AG10803 (cell line): ENCODE measurements at places on chromosomes 7 and 10.

DNA sequence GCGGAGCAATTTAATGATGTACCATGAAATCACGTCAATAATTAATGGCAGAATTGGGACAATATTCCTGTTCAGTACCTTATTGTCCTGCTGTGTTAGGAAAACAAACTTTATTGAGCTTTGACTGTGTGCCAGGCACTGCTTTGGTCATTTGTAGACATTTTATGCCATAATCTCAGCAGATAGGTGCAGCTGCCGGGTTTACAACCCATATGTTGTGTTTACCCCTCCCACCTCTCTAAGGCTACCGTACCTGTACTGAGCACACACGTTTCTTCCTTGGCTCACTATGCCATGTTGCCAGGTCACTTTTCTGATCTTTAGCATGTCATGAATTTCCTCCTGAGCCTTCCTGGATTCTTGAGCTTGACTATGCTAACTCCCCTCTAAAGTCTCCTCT lies 422.2 kb downstream of the PHTF2 start:
- no peak for DNase-seq

DNA sequence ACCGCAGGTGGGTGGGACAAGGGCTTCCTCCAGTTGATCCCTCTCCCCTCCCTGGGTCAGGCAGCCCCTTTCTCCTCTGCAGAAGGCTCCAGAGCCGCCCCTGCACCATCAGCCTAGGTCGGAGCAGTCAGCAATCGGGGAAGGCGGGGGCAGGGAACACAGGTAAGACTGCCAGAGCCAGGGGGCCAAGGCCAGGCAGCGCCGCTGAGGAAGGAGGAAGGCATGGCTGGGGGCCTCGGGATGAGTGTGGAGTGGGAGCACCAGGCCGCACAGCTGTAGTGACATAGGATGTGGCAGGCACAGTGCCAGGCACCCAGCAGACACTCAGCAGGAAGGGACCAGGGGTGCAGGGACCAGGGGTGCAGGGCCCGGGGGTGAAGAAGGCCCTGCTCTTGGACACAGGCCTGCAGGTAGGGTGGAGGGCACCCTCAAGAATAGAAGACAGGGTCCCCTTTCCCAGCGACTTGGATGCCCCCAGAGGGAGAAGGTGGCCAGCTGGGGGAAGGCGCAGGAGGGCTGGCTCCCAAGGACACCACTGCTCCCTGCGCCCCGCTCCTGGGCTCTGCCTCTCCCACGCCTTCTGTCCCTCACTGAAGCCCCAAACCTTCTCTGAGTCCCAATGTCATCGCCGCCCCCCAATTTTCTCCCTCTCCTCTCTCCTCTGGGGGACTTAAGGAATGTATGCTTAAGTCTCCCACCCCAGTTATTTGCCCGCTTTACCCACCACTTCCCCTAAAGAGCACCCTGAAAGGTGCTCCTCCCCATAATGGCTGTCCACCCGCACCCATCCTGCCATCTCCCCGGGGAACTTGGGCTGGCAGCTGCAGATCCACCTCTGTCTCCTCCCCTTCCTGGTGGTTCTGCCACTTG lies 38.5 kb downstream of the CAMK2B start:
- no peak for DNase-seq

DNA sequence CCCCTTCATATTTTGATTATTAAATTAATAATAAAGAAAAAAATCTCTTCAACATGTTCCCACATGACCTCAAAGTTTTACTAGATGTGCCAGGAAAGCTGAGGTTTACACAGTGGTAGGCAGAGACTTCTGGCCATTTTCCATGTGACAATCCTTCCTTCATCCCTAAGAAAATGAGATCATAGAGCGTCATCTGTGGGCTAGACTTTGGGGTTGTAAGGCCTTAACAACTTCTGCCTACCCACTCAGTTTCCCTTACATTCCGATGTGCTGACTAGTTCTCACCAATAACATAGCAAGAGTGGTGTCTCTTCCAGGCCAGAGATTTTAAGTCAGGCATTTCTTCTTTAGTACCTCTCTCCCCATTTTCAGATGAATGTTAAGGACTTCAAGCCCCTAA lies 171.1 kb upstream of the PHF14 start:
- peak; percentile 25 for DNase-seq

DNA sequence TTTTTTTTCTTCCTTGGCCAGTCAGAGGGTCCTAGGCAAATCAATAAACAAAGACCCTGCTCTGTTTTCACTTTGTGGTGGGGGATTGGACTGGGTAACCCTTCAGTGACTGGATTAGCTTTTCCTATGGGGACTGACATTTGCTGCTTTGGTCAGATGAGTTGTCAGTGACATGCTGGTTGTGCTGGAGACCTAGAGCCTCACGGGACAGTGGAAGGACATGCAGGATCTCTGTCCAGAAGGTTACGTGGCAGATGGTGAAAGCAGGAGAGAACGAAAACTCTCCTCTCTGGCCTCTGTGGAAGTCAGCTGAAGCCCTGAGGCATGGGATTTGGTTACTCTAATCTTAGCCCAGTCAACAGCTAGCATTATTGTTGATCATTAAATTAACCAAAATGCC lies 90.0 kb upstream of the BMPER start:
- no peak for DNase-seq

DNA sequence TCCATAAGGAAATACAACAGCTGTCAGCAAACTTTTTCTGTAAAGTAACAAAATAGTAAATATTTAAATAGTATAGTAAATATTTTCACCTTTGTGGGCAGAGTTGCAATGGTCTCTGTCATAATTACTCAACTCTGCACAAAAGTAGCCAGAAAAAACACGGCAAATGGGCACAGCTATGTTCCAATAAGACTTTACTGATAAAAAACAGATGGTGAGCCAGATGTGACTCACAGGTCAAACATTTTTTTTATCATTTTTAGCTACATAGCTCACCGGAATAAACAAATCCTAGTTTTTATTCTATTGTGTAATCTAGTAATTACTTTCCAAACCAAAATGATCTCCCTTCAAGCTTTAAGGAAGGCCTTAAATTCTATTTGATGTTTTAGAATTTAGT lies 55.3 kb downstream of the NCAPG2 start:
- peak; percentile 97 for DNase-seq

- DNase-seq: no peak
Observed at GRCh38 chr10:119222537-119222936, 15.2 kb downstream of the GRK5 start.

GRCh38 chr10:98489561-98490481 lies 43.1 kb upstream of the HPS1 start:
- peak; percentile 61 for DNase-seq

DNA sequence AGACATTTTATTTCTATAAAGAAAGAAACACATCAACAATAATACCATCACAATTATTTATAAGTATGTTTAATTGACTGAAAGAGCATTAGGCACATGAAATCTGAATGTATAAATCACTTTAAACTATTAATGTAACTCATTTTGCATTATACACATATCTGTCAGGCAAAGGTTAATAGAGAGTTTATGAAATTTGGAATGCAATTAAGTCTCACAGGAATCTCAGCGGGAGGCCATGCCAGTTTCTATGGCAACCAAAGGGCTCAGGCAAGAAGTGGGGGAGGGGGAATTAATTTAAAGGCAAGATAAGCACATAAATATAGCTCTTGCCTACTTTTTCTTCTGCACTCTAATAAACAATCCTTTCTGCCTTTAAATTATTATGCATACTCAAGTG lies 152.6 kb downstream of the SLC16A9 start:
- no peak for DNase-seq

DNA sequence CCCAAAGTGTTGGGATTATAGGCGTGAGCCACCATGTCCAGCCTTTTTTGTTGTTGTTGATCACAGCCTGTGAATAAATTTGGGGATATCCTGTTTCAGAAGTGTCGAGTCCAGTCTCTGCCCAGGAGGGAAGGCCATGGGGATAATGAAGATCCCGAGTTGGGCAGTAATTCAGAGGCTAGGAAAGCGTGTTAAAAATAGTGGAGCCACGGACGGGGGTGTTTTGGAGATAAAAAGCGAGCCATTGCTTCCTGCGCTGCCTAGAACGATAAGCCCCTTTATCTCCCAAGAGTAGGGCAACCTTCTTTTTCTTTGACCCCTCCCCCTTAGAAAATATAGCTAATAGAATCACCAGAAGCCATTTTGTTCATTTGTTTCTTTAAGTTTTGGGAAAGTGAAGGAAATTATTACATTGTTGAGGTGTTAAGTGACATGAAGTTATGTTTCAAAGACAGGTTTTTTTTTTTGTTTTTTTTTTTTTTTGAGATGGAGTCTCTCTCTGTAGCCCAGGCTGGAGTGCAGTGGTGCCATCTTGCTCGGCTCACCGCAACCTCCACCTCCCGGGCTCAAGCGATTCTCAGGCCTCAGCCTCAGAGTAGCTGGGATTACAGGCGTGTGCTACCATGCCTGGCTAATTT lies 43.3 kb downstream of the IL15RA start:
- DNase-seq: no peak

- DNase-seq: no peak
Observed at GRCh38 chr10:87585565-87586514, 73.8 kb upstream of the PAPSS2 start.

GRCh38 chr7:30472784-30473775 lies 5.5 kb downstream of the NOD1 start:
- DNase-seq: peak; percentile 93

- DNase-seq: no peak
Observed at GRCh38 chr10:31645786-31646185, 282.8 kb downstream of the ARHGAP12 start.
